Activated CD4-positive, alpha-beta T cell treated with anti-CD3 and anti-CD28 coated beads, Interleukin-2, amount 50 U/mL, for 48 hours (primary cell): ENCODE measurements at places on chromosomes 3 and 15.

DNA sequence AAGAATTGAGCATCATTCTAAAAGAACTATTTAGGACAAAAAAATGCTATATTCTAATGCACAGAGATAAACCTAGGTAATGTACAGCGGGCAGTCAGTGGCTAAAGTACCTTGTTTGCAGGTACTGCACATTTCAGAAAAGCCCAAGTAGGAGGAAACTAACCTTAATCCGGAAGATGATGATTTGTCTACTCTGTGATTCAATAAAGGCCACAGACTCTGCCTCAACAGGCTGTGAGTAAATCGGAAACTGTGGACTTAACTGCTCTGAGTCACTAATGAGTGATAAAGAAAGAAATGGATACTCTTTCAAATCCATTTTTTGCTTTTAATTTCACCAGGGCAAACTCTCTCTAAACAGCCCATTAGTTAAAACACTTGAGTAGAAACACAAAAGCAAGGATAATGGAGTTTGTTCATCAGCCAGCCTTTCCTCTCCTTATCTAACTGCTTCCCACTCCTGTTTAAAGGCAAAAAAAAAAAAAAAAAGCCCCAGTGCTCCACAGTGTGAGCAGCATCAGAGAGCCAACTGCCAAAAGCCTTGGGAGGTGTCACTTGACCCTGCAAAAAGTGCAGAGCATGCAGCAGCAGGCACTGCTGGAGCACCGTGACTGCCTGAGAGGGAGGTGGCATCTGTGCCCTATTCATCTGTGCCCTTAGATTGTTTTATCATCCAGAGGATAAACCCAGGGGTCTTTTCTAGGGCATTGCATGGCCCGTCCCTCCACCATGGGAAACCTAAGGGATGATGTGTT is 187.7 kb downstream of the SATB1 start:
- DNase-seq = no peak

- peak; percentile 51 for DNase-seq
Observed at GRCh38 chr3:183825456-183826161, at the start of gene MAP6D1. Gene MAP6D1, minus strand, starts transcription at chr3:183825577. Its CDS starts 30 bp downstream, at chr3:183825547.

DNA sequence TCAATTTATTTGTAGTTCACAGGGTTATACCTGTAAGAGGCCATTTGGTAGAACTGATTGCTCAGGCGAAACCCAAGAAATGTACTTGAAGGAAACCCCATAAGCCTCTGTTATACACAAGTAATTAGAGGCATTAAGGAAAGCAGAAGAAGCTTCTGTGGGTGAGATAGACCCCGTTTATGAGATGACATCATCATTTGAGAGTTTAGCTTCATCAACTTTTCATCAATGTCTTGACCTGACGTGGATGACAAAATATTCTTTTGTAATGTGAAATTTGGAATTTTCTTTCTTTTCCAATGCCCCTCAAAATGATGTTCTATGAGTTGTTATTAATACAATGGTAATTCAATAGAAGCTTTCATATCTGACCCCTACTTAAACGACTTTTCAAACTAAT is 136.2 kb downstream of the MDFIC2 start:
- DNase-seq = no peak

DNA sequence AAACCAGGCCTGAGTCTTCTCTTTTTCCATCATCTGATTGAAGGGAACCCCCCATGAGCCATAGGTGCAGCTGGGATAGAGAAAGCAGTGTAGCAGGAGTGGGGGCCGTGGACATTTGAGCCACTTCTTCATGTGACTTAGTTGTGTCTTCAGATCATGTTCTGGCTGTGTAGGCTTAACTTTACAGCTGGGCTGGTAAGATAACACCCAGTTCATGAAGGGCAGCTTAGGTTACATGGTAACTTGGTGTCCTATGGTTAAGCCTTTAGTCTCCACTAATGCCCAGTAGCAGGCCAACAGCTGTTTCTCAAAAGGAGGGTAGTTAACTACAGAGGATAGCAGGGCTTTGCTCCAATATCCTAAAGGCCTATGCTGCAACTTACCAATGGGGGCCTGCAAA is 11.4 kb upstream of the SNRPN start:
- DNase-seq = no peak

DNA sequence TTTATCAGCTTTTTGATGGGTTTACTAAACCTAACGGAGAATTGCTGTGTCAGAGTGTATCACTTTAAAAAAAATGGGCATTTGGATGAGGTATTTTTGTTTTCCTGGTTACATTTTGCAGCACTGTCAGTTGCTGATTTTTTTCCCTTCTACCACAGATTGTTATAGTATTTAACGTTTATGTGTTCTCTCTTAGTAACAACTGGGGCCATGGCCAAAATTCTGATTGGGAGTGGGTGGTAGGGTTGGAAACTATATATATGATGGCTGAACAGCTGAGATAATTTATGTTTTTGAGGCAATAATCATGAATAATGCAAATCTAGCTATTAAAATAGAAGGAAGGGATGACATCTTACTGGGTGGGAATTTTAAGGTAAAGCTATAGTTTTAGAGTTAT is 229.4 kb upstream of the SUCLG2 start:
- DNase-seq = no peak
